ENCODE measurements at places on chromosomes 5 and 9.

DNA sequence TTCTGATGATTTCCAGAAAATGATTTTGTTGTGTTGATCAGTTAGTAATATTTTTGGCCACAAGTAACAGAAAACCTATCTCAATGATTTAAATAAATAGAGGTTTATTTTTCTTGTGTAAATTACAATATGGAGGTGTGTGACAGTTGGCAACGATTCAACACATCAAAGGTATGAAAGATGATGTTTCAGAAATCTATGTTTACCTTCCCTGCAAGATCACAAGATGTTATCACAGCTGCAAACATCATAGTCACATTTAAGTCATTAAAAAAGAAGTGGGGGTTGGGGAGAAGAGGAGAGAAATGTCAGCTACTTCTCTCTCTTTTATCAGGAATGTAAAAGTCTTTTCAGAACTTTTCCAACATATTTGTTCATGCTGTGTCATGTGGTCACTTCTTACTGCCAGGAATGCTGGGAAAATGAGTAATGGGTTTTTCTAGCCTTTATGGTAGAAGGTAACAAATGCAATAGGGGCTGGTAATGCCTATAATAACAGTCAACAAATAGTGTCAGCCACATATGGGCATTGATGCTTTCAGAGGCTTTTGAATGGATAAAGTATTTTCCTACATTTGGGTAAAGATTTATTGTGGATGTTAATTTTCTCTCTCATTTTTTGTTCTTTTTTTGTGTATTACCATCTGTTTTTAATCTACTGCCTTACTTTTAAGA lies 742.7 kb downstream of the TLE1 start:
- no peak for DNase-seq

DNA sequence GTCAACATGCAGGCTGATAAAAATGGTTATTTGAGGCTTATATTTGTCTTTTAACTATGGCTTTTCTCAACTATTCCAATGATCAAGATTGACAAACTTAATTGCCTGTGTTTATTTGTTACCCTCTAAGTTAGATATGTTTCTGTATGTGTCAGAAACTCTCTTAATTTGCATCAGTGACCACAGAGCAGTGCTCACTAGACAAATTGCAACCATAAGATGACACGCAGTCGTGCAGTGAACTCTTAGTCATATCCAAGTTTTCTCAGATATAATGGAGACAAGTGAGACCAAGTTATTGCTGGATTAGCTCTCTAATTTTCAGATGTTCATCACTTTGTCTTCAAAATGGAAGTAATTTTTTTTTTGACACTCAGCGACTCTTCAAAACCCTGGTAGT lies 342.2 kb upstream of the RFX3 start:
- no peak for DNase-seq

DNA sequence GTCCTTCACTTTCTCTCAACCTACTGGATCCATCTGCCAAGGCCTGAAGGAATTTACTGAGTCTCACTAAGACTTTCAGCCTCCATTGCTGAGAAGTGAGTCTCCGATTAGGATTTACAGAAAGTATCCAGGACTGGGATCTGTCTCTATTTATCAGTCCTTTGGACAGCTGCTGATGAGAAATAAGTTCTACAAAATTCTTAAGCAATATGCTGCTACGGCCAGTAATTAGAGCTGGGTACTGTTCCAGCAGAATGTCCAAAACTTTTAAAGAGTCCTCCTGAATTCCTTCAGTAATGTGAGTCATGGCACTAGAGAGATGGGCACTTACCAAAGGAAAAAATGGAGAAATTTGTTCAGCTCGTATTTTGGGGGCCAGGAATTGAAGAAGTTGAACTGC lies 5.9 kb downstream of the TEX10 start:
- no peak for DNase-seq

- DNase-seq, result no peak
Measured at GRCh38 chr5:86786955-86787354, 169.2 kb downstream of the COX7C start.
